ENCODE measurements at places on chromosomes 1 and 21. TPM values are rescaled to one million over a fixed set of nuclear protein-coding genes. Genes with fewer than 3 reads are reported as not detected.

Gene SLC45A1
- 6.4 TPM for total RNA-seq

Gene TNNT2
- total RNA-seq, result 0.73 TPM

Gene AVPR1B
- 0.13 TPM for total RNA-seq

Gene FNBP1L
- total RNA-seq, result 181 TPM

Gene BACH1
- 51.7 TPM for total RNA-seq

Gene PGBD5
- total RNA-seq, result 29.2 TPM

Gene OR6K3
- total RNA-seq, result not detected

Gene IL12RB2
- 3.9 TPM for total RNA-seq

Gene FCRL4
- 0.05 TPM for total RNA-seq

Gene LENEP
- total RNA-seq, result 2.4 TPM

Gene MIB2
- total RNA-seq, result 43.6 TPM

Gene DSCAM
- 7.8 TPM for total RNA-seq

Gene LRRIQ3
- 0.52 TPM for total RNA-seq

Gene RWDD3
- 30.0 TPM for total RNA-seq

DNA sequence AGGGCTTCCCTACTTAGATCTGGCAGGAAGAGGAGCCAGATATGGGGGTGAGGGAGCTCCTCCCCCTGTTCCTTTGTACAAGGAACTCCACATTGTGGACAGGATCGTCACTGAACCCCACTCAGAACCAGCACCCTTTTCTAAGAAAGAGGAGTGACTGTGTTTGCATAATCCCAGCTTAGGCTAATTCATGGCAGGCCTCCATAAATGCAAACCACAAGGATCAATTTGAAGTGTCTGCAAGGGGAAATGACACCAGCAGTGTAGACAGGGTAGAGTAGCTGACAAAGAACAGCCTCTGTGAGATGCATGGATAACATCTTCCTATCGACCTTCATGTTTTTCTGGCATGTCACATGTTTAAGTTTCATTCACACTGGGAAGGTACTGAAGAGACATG, 11.7 kb downstream of the MX1 start:
- ATAC-seq, result peak; percentile 85

GRCh38 chr1:217948741-217949140, 317.6 kb downstream of the SPATA17 start:
- no peak for ATAC-seq

- ATAC-seq, result no peak
Measured at GRCh38 chr1:211309617-211310016, 17.0 kb upstream of the TRAF5 start.

- no peak for ATAC-seq
Measured at GRCh38 chr1:112255080-112255479, 140.9 kb upstream of the CTTNBP2NL start.

- no peak for ATAC-seq
Measured at GRCh38 chr1:165490175-165490574, 45.2 kb upstream of the RXRG start.

GRCh38 chr1:15937146-15937545, 38.8 kb downstream of the ZBTB17 start:
- no peak for ATAC-seq

GRCh38 chr1:116871779-116872146, 38.0 kb upstream of the PTGFRN start:
- no peak for ATAC-seq

- no peak for ATAC-seq
Measured at GRCh38 chr1:71743862-71744261, 538.5 kb downstream of the NEGR1 start.

DNA sequence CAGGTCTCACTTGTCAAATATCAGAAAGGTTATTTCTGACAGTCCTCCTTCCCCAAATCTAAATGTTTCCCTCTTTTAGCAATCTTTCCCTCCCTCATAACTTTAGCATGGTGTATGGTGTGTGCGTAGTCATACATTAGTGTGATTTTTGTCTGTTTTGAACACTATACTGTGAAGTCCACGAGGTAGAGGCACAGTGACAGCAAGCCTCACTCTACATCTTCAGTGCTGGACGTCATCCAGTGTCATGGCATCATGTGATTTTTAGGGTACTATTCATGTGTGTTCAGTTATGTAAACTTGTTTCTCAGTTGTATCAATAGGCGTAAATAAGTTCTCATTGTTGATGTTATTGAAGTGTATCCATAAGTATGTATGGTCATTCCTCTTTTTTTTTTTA, 39.1 kb downstream of the DYRK1A start:
- no peak for ATAC-seq

- ATAC-seq, result no peak
Measured at GRCh38 chr21:14573244-14573643, 27.1 kb upstream of the SAMSN1 start.

DNA sequence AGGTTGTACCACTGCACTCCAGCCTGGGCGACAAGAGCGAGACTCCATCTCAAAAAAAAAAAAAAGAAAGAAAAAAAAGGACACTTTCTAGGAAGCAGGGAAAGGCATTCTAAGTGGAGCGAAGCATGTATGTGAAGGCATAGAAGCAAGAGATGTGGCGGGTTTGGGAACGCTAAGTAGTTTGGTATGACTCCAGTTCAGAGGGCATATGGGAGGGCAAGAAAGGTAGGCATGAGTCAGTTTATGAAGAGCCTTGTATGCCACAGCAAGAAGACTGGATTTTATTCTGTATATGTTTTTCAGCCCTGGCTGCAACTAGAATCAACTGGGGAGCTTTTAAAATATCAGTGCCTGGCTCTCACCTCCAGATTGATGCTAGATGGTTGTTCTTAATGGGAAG, 4.4 kb upstream of the ELOVL1 start:
- no peak for ATAC-seq

GRCh38 chr1:50603274-50604271, 180.3 kb upstream of the DMRTA2 start:
- no peak for ATAC-seq

DNA sequence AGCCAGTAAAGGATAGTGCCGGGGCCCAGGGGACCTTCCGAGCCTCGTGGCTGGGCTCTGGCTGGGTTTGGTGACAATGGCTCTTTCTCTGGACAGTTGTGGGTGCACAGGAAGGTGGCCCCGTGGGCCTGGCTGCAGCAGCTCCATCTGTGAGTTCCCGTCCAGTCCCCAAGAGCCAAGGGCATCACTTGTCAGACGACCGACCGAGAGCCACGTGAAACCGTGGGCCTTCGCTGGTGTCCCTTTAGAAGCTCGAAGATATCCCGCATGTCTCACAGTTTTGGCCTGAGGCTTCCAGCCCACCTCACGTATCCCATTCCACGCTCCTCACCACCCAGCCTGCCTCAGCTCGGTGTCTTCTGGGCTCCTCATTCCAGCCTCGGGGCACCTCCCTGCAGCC, 27.2 kb upstream of the UMODL1 start:
- ATAC-seq, result no peak

GRCh38 chr1:119724611-119725218, 13.0 kb downstream of the PHGDH start:
- ATAC-seq, result no peak

DNA sequence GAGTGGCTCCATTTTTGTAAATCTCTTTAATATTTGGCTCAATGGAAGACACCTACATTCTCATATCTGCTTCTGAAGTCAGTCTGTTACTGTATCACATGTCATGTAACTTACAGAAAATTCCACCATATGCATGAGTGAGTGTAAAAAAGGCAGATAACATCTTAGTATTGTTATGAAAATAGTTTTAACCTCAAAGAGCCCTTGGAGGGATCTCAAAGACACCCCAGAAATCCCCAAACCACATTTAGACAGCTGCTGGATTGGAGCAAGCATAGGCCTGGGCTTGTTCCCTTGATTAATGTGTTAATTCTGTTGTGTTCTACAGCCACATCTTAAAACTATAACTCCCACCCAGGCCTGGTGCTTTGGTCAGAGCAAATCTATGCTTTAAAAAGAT, 16.9 kb downstream of the MACO1 start:
- ATAC-seq, result no peak

DNA sequence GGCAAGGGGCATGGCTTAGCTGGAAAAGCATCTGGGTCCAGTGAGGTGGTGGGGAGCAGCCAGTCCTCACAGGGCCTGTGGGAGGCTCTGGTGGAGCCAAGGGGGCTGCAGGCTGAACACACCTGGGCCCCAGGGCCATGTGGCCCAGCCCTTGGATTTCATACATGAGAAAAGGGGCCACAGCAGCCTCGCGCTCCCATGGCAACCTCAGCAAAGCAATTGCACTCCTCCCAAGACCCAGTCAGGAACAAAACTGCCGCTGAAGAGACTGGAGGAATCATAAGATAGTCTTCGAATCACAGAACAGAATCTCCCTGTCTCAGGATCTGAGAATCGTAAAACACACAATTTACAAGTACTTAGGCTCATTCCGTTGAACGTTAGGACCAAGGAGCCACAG, 24.6 kb downstream of the LRP8 start:
- peak; percentile 56 for ATAC-seq

GRCh38 chr1:223853275-223853674, 7.5 kb upstream of the TP53BP2 start:
- ATAC-seq, result no peak

DNA sequence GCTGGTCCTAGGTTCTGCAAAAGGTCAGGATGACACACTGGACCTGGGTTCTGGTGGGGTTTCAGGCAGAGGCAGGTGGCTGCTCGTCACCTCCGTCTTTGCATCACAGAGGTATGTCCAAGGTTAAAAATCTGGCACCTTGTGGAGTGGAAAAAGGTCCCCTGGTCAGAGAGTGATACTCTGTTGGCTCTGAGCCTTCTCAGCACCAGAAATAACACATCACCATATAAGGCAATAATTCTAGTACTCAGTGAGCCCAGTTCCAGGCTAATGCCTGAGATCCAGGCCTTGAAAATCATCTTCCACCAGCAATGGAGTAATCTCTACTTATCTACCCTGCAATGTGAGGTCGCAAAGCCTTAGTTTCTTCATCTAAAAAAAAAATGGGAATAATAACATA, 127.3 kb upstream of the C8B start:
- no peak for ATAC-seq

- peak; percentile 99 for ATAC-seq
Measured at GRCh38 chr1:52159033-52159789, 17.3 kb downstream of the ZFYVE9 start.

GRCh38 chr21:41011098-41011731, 156.7 kb upstream of the BACE2 start:
- ATAC-seq, result no peak

DNA sequence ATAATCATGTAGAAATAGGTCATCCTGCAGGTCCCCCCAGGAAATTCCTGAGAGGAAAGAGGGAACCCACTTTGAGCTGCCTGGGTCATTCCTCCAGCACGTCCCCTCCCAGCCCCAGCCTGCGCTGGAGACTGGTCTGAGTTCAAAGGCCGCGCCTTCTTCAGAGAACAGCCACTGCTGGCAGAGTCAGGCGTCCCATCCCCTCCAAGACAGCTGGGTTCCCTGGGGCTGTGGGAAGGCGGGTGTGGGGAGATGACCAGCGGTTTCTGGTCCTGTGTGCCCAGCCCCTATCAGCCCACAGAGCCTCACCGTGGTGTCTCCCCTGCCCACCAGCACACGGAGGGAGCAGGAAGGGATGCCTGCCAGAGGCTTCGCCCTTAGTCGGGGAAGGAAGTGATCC, 18.0 kb upstream of the TRAPPC10 start:
- no peak for ATAC-seq

- no peak for ATAC-seq
Measured at GRCh38 chr1:11284784-11285183, 11.8 kb downstream of the UBIAD1 start.

DNA sequence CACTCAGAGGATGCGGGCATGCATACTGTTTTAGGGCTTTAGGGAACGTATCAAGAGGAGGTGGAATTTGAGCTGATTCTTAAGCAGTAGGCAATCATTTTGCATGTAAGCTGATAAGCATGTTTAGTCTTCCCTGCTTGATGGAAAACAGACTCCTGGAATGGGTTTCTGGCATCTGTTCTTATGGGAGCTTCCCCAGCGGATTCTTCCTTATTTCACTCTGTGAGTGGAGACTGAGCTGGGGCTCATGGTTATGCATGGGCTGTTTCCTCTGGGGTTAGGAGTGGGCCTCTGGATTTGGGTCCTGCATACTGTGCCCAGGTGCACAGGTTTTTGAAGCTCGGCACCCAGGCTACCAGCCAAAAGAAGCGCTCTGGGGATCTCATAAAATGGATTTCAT, 93.4 kb downstream of the DIRAS3 start:
- ATAC-seq, result no peak

- ATAC-seq, result no peak
Measured at GRCh38 chr1:116826818-116827606, 72.8 kb downstream of the CD2 start.

DNA sequence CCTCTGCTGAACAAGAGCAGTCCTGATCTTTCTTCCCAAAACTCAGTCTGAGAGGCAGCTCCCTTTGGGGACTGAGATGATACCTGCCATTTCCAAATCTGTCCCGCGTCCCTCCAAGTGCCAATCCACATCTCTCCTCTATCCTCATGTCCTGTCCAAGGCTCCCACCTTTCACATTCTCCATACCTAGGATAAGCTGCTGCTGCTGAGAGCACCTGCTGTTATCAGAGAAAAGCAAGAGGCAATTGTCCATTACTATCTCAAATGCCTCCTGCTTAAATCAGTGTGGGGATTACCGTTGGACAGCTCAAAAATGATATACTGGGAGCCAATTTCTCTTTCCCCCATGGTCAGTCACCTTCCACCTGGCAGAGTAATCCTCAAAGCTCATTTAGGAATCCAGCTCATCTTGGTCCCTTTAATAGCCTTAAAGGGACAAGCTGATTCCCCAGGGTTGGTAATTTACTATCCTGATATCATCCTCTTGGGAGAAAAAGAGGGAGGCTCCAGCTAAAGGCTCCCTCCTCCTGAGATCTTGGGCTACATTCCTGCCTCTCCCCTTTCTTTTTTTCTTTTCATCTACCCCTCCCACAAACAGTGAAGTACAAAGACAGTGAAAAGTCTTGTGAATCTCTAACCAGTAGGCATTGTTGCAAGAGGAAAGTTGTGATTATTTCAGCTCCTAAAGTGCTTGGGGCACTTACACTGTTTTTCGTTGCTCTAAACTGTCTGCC, 278.1 kb upstream of the CAMK1G start:
- ATAC-seq, result no peak

DNA sequence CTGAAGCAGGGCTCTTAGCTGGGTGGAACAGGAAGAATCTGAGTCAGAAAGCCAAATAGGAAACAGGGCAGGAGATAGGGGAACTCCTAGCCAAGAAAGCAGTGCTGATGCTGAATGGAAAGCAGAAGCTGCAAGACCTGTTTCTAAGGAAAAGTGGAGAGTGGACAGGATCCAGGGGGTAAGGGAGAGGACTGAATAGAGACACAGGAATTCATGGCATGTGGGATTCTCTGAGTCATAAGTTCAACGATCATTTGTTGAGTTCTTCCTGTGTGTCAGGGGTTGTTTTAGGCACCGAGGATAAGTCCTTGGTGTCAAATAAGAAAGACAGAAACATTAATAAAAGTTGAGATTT, 153.8 kb upstream of the FGGY start:
- no peak for ATAC-seq

Measured in motor neuron (in vitro differentiated cells).